ENCODE measurements at places on chromosomes 6 and 20.

DNA sequence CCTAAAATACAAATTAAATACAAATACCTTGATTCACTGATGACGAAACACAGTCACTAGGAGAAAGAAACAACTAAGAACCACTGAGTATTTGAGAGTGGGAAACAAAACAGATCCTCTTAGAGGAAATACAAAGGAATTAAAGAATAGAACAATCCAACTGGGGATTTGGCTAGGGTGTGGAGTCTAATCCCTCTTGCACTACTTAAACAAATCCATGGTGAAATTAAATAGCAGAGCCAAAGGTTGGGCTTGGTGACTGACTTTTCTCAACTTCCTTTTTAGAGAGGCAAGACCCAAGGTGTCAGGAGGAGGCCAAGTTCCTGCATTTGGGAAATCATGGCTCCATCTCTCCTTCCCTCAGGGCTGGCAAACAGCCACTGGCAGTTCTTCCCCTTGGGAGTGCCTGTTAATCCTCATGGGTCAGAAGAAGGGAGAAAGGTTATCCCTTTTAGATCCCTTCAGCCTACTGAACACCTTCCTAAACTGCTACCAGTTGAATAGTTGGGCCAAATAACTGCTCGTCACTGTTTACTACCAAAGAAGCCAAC, 101.2 kb upstream of the TRAF3IP2 start:
- DNase-seq: no peak

GRCh38 chr6:155223646-155224451, 40.0 kb upstream of the CLDN20 start:
- DNase-seq: no peak

DNA sequence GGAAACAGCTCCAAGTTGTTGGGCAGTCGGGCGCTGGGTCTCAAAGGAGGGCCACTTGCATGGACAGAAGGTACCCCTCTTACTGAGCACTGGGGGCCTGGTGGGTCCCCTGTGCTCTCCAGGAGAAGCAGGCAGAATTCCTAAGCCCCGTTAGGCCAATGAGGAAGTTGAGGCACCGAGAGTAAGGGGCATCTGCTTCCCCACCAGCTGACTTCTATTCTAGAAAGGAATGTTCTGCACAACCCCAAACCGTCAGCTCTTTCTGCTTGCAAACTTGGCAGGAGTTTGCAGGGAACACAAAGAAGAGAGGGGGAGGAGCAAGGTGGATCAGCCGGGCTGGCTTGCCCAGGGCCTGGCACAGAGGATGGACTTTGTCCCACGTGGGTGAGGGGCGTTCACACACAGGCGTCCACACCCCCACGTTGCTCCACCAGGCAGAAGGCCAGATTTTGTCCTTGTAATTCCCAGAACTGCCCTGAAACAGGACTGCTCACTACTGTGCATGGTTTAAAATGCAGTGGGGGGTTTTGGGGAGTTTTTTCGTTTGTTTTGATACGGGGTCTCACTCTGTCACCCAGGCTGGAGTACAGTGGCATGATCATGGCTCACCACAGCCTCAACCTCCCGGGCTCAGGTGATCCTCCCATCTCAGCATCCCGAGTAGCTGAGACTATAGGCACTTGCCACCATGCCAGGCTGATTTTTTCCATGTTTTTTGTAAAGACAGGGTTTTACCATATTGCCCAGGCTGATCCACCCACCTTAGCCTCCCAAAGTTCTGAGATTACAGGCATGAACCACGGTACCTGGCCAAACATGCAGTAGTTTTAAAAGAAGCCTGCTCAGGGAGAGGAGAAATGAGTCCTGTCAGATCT, 93.3 kb downstream of the SNX5 start:
- DNase-seq: no peak

GRCh38 chr20:62601172-62601571, 41.1 kb upstream of the SLCO4A1 start:
- no peak for DNase-seq

DNA sequence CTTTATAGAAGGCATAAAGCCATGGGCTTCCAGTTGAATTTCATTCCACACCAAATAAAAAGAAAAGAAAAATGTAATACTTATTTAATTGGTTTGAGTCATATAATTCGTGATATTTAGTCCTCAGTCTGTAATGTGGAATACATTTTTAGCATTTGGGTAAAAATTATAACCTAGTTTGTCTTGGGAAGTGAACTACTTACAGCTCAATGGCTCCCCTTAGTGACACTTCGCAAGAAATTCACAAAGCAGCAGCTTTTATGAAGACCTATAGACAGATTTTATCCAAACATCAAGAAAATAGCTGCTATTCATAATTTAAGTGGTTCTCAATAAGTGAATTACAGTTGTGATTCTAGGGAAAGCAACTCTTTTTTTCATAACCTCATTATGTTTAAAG, 72.1 kb downstream of the RSPO3 start:
- no peak for DNase-seq

- DNase-seq: no peak
Observed at GRCh38 chr6:136550045-136550329, 235 bp downstream of the MAP7 start.

DNA sequence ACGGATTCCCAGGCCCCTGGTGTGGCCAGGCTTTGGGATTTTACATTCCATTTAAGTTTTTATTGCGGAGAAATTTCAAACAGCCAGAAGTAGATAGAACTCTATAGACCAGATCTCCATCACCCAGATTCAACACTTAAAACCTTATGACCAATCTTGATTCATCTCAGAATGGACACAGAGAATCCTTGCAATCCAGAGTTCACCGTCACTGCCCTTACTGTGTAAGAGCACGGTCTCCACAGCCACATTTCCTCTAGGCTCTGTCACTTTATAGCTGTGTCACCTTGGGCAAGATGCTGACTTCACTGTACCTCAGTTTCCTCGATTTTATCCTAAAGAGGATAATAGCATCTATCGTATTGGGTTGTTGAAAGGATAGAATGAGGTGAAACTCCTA, 979 bp downstream of the ZNF133 start:
- DNase-seq: no peak

GRCh38 chr6:148128014-148128730, 214.5 kb upstream of the SASH1 start:
- no peak for DNase-seq

GRCh38 chr6:11381801-11382513, 149.5 kb upstream of the NEDD9 start:
- DNase-seq: peak; percentile 50

GRCh38 chr20:42181064-42181463, 562.9 kb upstream of the CHD6 start:
- DNase-seq: no peak
